ENCODE measurements at places on chromosomes 2 and 18.

DNA sequence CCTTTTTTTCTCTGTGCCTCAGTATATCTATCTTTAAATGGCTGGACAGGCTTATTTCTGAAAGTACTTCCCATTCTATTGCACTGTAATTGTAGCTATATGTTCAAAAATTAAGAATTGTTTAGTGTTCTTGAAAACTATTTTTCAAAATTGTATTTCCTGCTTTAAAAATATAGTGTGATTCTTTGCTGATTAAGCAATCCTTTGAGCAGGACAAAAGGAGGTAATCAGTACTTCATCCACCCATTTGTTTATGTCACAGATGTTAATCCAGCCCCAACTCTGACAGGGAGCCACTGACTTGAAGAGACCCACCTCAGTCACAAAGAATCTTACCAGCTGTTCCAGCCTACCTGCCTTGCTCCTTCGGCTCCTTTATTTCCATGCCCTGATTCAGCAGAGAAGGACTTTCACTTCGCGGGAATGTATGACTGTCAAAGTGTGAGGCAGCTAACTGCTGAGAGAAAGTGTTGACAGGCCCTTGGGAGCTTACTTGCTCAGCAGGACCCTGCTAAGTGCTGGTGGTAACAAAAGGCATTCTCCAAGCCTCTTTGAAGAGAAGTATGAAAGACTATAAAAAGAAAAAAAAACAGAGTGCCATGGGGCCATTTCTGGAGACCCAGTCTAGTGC, 393.3 kb upstream of the CYRIA start:
- no peak for DNase-seq

DNA sequence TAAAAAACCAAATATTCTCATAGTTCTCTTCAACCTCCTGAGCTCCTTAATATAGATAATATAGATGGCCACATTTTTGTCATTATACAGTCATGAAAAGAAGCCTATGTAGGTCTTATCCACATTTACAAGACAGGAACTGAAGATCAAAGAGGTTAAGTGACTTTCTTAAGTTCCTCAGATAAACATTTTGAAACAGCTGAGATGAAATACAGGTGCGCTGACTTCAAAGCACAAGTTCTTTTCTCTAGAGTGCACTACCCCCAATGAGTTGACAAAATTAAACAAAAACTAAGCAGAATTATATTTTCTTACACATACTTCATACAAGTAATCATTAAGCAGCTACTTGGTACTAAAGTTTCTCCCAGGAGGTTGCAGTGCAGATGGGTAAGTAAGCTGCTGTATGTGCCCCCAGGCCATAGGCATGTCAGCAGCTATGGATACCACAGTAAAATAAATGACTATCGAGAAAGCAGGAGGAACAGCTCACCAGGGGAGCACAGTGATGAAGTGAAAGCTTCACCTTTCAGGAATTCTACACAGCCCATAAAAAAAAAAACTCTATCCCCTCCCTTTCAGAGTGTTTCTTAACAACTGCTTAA, 199.8 kb downstream of the DPP10 start:
- no peak for DNase-seq

- no peak for DNase-seq
Measured at GRCh38 chr2:10977621-10978020, 65.9 kb downstream of the KCNF1 start.

DNA sequence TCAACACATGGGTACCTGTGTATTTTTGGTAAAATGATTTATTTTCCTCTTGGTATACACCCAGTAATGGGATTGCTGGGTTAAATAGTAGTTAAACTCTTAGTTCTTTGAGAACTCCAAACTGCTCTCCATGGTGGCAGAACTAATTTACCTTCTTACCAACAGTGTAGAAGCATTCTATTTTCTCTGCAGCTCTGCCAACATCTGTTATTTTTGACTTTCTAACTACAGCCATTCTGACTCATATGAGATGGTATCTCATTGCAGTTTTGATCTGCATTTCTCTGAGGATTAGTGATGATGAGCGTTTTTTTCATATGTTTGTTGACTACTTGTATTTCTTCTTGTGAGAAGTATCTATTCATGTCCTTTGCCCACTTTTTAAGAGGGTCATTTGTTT, 180.6 kb downstream of the FSIP2 start:
- no peak for DNase-seq

GRCh38 chr2:212626371-212626918, 87.8 kb upstream of the ERBB4 start:
- DNase-seq: no peak

GRCh38 chr2:62801110-62801509, 95.6 kb downstream of the EHBP1 start:
- no peak for DNase-seq

DNA sequence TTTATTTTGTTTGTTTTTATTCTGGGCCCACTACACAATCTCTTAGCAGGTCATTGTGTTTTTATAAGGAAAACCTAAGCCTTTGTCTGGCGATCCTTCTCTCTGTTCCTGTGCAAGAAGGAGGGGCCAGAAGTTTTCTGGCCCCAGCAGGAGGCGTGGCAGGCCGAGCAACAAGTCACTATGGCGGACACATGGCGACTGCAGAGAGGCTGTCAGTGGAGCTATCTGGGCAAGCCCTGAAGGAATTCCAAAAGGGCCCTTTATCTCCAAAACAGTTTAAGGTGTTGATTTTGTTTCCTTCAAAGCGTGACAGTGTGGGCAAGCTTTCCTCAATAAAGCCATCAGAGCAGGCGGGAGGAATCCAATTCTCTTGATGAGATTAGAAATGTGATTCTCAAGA, 118.8 kb upstream of the CTAGE1 start:
- no peak for DNase-seq

- no peak for DNase-seq
Measured at GRCh38 chr2:216922175-216922780, 62.4 kb upstream of the TNP1 start.

All from vagina (tissue), 2 donors.